Neuronal stem cell (in vitro differentiated cells): ENCODE measurements at places on chromosomes 7 and 10.

GRCh38 chr7:157801113-157801512 lies 464.3 kb downstream of the DNAJB6 start:
- DNase-seq: no peak

DNA sequence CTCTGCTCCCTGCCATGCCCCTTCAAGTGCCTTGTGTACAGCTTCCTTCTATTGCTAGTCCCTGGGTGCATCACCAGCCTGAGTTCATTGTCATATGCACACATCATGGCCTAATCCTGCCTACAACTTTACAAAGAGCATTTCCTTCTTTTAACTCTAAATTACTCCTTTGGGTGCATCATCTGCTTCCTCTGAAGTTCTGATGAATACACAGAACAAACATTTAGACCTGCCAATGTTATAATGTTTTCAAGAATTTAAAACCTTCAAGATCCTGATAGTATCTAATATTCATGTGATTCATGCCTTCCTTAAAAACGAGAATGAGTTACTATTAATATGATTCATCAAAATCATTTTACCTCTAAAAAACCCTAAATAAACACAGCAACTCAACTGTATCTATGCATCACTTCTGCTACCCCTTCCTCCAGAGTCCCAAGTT lies 357.1 kb downstream of the MAGI2 start:
- no peak for DNase-seq

- no peak for DNase-seq
Measured at GRCh38 chr7:109456116-109456515, 886.4 kb downstream of the DNAJB9 start.

DNA sequence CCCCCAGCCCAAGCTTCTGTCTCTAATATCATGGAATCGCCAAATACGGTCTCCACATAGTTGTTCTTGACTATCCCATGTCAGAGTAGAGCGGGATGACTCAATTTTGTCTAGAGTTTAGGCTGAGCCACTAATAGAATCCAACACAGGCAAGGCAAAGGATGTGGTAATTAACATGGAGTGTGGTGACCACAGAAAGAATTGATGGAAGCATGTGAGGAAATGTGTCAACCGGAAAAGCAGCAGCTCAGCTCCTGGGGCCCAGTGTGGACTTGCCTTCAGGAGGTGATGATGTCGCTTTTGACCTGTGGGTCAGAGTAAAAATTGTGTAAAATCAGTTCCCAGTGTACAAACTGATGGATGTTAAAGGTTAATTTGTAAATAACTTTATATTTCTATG lies 139.3 kb upstream of the KLF6 start:
- no peak for DNase-seq

DNA sequence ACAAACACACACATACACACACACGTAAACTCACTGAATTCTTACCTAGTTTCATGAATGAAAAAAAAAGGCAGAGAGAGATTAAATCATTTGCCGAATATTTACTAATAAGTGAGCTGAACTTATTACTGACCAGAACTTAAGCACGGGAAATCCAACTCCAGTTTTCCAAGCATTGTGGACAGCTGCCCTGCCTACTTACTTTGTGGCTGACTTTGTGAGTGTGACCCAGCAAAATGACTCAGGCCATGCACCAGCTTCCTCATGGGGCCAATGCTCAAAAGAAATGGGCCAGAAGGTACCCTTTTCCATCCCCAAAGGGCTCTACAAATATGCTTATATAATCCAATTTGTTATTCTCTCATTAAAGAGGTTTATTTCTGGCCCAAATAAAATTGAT lies 87.4 kb upstream of the RHOBTB1 start:
- no peak for DNase-seq

- DNase-seq: no peak
Measured at GRCh38 chr10:10872764-10873163, 144.9 kb upstream of the CELF2 start.

GRCh38 chr7:28181416-28181815 lies 821 bp upstream of the JAZF1 start:
- DNase-seq: no peak

DNA sequence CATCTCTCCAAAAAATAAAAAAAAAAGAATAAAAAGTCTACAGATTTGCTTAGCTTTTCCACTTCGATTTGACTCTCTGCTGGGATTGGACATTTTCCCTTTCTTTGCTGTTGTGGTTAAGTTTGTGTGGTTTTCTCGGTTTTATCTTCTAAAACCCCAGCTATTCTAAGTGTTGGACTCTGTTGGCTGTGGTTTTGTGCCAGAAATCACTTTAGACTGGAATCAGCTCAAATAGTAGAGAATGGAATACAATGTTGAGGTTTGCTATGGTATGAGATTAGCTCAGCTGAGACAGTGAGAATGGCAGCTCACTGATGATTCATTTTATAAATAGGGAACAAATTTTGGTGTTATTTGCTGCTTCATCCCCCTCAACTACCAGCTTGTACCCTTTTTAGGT lies 116.0 kb downstream of the BUB3 start:
- no peak for DNase-seq

GRCh38 chr10:11638055-11638698 lies 26.7 kb upstream of the USP6NL start:
- DNase-seq: no peak

DNA sequence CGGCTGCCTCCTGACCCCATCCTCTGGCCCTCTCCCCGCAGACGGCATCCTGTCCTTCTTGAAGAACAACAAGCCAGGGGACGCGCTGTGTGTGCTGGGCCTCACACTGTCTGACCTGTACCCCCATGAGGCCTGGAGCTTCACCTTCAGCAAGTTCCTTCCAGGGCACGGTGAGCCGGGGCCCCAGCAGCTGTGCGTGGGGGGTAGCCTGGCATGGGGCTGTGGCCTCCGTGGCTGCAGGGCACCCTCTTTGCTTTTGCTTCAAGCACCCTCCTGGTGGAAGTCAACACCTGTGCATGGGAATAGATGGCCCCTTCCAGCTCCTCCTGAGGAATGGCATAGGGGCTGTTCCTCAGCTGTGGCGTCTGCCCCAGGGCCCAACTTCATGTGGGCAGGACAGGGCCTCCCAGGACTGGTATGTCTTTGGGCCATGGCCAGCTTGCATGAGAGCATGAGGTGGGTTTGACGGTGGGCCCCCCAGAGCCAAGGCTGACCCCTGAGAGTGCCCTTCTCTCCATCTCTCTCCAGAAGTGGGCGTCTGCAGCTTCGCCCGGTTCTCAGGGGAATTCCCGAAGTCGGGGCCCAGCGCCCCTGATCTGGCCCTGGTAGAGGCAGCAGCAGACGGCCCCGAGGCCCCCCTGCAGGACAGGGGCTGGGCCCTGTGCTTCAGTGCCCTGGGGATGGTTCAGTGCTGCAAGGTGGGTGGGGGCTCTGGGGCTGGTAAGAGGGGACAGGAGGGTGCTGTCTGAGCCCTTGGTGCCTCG lies 20.7 kb downstream of the AMZ1 start:
- DNase-seq: no peak

GRCh38 chr7:159064121-159064815 lies 80.4 kb downstream of the VIPR2 start:
- no peak for DNase-seq

DNA sequence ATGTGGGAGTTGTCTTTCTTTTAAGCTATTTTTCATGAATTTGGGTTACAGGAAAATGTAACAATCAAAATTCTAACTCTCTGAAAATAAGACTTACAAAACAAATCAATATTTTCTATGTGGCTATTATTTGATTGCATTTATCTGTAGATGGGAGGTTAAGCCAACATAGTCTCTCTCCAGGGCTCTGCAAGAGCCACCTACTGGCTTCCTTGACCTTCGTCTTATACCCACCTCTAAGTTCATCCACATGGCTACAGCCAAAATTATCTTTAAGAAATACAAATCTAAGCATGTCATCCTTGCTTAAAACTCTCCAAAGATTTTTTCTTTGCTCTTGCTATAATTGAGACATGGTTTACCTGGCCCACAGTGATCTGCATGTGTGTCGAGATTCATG lies 14.2 kb downstream of the GRM3 start:
- DNase-seq: no peak

GRCh38 chr7:100167912-100168323 lies 499 bp downstream of the GAL3ST4 start:
- DNase-seq: no peak

GRCh38 chr7:139598642-139599041 lies 75.2 kb downstream of the CLEC2L start:
- DNase-seq: no peak

DNA sequence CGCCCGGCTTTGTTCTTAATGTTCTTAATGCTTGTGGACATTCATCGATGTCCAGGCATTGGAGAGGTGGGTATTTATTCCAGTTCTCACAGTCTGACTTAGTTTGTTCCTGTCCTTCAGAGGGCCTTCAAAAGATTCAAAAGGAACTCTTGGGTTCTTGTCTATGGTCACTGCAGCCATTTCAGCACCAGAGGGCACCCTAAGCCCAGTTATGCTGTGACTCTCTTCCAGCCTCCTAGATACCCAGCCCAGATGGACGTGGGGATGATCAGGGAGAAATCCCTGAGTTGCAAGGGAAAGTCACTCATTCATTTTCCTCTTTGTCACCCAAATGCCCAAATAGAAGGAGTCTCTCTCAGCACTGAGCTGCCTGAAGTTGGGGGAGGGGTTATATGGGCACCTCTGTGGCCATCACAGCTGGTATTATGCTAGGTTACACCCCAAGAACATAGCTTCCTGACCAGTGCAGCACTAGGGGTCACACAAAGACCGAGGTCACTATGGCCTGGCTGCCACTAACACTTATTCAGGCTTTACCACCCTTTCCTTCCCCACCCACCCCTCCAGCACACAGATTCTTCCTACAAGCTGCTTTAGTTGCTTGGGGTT lies 26.5 kb upstream of the CCDC126 start:
- DNase-seq: peak; percentile 81

- DNase-seq: no peak
Measured at GRCh38 chr10:106179430-106179829, 985.1 kb downstream of the SORCS1 start.

- no peak for DNase-seq
Measured at GRCh38 chr10:106958589-106959361, 205.7 kb downstream of the SORCS1 start.

- DNase-seq: no peak
Measured at GRCh38 chr7:12747687-12748306, 60.4 kb downstream of the ARL4A start.

- DNase-seq: no peak
Measured at GRCh38 chr10:70090013-70090412, 37.4 kb downstream of the MACROH2A2 start.

- peak; percentile 44 for DNase-seq
Measured at GRCh38 chr10:35640951-35641675, 983 bp downstream of the FZD8 start.

- DNase-seq: no peak
Measured at GRCh38 chr10:104557966-104558365, 83.1 kb upstream of the SORCS3 start.

GRCh38 chr10:43944381-43945093 lies 295.9 kb upstream of the ZNF32 start:
- no peak for DNase-seq

DNA sequence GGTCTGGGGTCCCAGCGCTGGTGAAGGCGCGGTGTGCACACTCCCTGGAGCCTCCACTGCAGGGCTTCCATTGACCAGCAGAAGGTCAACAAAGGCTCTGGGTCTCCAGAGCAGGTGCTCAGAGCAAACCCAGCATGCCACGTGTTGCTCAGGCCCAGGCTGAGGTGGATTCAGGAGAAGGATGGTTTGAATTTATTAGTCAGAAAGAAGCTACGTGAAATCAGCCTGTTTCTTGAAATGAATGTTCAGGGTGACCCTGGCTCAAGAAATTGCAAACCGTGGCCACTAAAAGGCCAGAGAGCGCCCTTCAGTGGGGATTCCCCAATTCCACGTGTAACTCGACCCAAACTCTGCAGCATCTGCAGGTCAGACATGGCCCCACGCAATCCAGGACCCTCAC lies 82.7 kb upstream of the PFKP start:
- DNase-seq: no peak

DNA sequence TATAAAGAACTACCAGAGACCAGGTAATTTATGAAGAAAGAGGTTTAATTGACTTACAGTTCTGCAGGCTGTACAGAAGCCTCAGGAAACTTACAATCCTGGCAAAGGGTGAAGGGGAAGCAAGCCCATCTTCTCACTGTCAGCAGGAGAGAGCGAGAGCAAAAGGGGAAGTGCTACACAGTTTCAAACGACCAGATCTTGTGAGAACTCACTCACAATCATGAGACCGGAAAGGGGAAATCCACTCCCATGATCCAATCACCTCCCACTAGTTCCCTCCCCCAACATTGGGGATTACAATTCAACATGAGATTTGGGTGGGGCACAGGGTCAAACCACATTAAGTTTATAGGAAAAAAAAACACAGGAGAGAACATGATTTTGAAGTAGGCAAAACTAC lies 222.1 kb upstream of the SHH start:
- no peak for DNase-seq

GRCh38 chr10:11934262-11934661 lies 108.3 kb downstream of the UPF2 start:
- DNase-seq: no peak

DNA sequence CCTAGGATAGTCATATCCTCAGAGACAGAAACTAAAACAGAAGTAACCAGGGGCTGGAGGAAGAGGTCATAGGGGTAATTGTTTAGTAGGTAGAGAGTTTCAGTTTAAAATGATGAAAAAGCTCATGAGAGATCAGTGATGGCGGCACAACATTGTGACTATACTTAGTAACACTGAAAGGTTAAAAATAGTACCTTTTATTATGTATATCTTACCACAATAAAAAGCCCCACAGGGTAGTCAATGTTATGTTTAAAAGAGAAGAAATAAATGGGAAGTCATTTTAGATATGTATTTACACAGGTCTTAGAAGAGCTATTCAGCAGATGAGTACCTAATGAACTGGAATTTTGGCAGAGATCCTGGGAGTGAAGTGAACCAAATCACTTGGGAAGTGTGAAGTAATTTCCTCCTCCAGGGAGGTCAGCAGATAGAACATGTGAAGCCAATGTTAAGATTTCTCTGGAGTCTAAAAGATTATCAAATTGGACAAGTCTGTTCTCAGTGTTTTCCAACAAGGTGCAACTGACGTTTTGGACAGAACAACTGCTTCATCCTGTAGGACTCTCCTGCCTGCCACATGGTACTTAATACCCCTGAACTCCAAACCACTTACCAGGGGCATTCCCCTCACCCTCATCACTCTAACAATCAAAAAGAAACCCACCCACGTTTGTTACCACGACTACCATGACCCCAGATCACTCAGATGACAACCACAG lies 6.4 kb downstream of the CDCA7L start:
- no peak for DNase-seq

DNA sequence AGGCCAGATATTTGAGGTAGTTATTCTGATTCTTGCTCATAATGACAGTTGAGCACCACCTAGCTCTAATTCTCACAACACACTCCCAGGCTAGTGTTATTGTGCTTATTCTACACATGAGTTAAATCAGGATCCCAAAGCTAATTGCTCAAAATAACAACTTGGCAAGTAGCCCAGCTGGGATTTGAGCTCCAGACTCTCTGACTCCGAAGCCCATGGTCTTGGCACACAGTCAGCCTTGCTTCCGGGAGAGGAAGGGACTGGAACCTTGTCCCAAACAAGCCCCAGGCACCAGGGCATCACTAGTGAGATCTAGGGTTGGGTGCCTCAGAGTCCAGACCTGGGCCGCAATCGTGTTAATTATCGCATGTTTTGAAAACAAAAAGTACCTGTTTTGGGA lies 101.4 kb downstream of the GPAM start:
- no peak for DNase-seq
